Skin of body (tissue), 3 donors: ENCODE measurements at places on chromosomes 6 and 20.

DNA sequence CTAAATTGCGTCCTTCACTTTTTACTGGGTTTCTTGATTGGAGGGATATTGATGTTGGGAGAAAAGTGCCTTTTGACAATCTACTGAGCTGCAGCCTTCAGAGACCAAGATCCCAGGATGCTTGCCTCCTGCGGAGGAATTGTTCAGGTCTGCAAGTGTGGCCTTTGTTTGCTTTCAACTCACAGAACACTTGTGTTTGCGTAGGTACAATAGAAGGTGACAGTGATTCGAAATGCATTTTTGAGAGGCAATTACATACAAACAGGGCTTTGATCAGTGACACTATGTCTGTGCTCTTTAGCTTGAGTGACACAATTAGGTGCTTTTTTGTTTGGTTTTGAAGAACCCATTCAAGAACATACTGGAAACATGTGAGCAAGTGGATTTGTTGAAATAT is 600.6 kb downstream of the QKI start:
- DNase-seq = no peak

- DNase-seq = no peak
These were observed 44.4 kb downstream of the TRAM2 start for GRCh38 chr6:52532457-52532856.

- DNase-seq = no peak
These were observed 50.4 kb downstream of the HLA-DPB1 start for GRCh38 chr6:33126101-33126714.

DNA sequence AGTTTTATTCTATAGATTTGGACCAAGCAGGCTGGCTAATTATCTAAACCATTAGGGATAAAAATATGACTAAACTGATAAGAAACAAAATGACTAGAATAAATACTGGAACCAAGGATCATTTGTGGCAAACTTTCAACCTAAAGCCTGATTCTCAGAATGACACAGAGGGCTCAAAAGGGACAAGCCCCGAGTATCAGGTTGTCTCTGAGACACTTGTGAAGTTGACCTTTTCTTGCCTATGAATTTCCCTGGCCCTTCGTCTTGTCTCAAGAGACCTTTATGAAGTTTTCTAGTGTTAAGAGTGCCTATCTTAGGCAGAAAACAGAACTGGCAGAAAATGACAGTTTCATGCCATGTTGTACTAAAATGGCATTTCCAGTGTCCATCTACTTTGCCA is 68.3 kb downstream of the IMPG1 start:
- no peak for DNase-seq
